Activated naive CD4-positive, alpha-beta T cell treated with anti-CD3 and anti-CD28 coated beads for 36 hours (primary cell): ENCODE measurements at places on chromosomes 16 and 17. TPM values are rescaled to one million over a fixed set of nuclear protein-coding genes. Genes with fewer than 3 reads are reported as not detected.

The TBC1D24 gene
- total RNA-seq, result 8.6 TPM

The TPSG1 gene
- not detected for total RNA-seq

The CA4 gene
- not detected for total RNA-seq

The CSH2 gene
- total RNA-seq, result not detected

The PRSS27 gene
- total RNA-seq, result 1.7 TPM

The ZP2 gene
- not detected for total RNA-seq

The GRAP gene
- 8.1 TPM for total RNA-seq

The MT1G gene
- 22.4 TPM for total RNA-seq

DNA sequence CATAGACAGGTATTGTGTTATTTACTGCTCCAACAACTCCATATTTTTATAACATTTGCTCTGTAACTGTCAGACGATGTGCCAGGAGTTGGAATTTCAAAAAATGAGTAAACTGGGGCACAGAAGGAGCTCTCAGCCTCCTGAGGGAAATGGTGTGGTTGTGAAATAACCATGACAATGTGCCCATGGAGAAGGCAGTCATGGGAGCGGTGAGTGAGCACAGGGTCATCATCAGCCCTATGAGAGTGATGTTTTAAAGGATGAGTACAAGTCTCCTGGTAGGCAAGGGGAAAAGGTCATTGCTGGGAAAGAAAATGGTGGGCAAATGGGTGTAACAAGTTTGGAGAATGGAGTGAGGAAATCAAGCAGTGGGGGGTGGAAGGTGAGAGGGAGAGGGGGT is 115.0 kb upstream of the SEC14L1 start:
- no peak for DNase-seq

DNA sequence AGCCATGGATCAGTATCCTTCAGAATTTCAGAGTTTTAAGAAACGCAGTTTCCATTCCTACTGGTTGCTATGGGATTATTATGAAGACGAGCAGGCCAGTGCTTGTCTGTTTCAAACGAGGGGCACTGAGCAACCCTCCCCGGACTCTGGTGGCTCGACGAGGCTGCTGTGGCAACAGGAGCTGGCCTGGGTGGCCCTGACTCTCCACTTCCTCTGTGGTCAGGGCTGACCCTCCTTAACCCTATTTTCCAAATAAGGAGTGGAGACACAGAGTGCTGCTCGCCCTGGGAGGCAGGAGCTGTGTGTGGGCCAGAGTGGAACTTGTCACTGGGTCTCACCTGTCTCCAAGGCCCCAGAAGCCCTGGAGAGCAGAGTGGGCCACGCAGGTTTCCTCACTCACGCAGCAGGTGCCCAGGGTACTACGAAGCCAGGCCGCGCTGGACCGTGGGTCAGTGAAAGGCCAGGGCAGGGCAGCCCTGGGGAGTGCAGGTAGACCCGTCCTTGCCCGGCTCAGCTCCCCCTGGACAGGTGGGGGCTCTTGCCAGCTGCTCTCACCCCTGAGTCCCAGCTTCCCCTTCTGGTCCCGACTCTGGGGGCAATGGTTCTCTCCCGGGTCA is 3.3 kb downstream of the GALNS start:
- DNase-seq, result no peak

DNA sequence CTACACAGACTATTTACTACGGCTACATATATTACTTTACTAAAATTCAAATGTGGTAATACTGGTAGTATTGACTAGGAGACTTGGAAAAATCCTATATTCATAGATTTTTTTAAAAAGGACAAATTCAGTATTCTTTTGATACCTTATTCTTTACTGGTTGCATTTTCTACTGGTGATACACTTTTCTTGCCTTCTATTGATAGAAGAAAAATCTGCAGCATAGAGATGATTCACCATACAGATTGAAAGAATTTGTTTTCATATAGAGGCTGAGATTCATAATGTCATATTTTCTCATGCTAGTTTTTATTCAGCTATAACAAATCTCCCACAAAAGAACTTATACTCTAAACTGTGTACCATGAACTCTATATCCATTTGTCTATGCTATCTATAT is 195.4 kb upstream of the C17orf78 start:
- no peak for DNase-seq

DNA sequence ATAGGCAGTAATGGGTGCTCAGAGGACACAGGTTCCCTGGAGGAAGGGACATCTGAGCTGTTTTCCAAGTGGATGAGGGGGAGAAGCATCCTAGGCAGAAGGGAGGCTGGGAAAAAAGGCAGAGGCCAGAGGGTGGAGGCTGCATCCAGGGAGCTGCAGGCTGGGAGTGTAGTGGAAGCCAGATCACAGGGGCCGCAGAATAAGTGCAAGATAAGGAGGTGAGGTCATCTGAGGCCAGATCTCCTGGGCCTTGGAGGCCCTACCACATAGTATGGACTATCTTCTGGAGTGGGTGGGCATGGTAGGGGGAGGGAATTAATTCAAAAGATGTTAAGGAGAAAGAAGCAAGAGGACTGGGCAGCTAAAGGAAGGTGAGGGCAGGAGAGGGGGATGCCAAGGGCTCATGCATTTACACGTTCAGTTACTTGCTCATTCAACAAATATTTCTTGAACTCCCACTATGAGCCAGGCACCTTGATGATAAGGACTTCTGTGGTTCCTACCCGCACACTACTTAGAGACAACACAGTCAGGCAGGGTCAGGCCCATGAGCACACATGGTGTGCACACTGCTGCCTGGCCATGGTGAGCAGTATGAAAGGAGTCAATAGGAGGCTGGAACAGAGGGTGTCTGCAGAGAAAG is 2.4 kb upstream of the RIPOR1 start:
- no peak for DNase-seq

DNA sequence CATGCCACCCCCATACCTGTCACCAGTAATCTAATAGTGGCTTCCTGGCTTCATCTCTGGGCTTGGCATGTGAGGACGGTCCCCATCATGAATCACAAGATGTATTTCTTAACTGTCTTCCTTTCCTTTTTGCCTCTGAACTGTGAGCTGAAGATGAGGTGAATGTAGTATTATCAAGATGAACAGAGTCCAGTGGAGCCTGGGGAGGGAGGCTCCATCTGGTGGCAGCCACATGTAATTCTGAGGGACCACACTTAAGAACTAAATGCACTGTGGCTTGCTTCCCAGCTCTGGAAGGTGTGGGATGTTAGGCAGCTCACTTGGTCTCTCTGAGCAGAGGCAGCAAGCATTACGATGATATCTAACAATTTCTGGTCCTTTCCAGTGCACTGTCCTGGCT is 354.9 kb upstream of the ASIC2 start:
- no peak for DNase-seq

DNA sequence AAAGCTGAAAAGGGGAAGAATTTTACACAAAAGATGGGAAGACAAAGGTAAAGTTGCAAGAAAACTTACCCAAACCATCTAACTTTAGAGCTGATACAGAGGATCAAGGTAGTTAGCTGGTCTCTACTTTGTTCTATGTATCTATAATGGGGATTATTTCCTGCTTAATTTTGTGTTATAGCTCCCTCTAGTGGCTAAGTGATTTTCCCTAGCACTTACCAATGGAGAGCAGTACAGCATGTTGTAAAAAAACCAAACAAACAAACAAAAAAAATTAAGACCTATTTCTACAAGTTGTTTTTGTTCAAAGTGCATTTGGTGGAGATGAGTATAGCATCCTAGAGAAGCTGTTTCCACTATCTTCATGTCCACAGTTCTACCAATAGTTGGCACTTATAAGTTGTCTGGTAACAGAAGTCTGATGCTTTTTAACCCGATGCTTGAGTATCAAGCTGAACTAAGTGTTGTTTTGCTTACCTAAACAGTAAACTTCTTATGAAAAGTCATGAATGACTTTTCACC is 7.5 kb downstream of the SRSF1 start:
- no peak for DNase-seq

DNA sequence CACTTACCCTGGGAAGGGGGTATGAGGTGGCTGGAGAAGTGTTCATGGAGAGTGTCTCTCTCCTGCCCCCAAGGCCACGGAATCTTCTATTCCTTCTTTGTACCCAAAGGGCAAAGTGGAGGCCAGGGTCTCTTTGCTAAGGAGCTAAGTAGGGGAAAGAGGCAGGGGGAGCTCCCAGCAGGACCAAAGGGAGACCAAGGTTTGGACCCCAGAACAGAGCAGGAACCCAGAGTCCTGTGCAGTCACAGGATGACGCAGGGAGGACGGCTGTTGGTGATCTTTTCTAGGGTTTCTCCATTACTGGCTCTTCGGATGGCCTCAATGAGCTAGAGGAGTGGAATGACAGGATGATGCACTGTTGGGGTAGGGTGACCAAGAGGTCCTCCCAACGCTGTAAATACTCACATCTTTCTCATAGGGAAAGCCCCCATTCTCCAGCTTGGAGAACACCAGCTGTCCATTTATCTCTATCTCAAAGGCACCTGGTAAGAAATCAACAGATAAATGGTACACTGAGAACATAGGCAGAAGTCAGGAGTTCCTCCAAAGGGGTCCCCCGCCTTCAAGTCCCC is 966 bp downstream of the MIEN1 start:
- DNase-seq, result no peak

DNA sequence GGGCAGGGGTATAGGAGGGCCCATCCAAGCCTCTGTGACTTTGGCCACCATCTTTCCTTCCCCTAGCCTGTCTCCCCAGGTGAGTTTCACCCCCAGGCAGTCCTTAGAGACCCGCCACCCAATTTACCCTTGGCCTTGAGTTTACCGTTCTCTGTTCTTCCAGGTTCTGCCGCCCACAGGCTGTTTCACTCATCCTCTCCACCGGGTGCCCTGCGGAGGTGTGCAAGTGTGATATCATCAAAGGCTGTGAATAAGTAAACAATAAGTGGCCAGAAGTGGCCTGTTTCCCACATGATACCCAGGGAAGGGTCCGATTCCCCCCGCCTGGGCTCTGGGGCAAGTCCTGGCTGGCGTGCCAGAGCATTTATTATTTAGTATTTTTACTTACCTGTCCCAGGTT is 15.1 kb upstream of the TLCD3B start:
- no peak for DNase-seq

DNA sequence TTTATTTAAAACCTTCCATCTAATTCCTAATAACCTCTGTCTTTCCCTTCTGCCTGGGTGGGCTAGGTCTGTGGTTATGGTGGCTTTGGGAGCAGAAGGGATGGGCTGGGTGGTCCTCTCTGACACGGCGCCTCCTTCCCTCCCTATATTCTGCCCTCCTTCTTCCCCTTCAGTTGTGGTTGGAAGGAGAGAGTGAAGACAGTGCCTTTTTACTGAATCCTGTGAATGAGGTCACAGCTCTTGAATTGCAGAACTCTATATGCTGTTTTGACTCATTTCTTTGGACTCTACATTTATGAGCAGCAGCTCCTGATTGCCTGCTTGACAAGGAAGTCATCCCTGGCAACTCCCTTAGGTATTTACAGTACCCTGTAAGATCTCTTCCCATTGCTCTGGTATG is 256.0 kb upstream of the ELAC2 start:
- DNase-seq, result no peak

DNA sequence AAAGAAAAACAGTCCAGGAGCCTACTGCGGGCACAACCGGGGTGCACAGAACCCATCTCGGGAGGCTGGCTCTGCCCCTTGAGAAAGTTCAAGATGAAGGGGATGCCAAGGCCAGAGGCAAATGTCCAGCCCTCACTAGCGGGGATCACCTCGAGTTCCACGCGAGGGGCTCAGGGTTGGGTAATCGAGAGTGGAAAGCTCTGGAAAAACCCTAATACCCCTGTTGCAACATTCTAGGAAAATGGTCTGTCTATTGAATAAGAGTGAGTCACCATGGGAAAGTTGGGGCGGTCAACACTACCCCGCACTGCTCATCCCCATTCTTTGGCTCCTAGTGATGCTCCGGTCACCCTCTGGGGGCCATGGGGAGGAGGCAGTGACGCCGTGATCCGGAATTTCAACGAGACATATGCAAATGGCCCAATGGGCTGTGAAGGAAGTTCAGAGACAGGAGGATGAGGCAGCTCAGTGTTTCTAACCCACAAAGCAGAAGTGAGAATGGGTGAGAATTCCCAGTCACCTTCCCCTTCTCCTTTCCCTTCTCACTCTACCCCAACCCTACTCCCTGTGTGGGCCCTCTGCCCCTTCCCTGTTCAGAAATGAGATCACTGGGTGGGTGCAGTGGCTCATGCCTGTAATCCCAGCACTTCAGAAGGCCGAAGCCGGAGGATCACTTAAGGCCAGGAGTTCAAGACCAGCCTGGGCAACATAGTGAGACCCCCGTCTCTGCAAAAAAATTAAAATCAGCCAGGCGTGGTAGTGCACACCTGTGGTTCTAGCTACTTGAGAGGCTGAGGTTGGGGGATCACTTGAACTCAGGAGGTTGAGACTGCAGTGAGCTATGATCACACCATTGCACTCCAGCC is 22.4 kb downstream of the SOCS3 start:
- no peak for DNase-seq

DNA sequence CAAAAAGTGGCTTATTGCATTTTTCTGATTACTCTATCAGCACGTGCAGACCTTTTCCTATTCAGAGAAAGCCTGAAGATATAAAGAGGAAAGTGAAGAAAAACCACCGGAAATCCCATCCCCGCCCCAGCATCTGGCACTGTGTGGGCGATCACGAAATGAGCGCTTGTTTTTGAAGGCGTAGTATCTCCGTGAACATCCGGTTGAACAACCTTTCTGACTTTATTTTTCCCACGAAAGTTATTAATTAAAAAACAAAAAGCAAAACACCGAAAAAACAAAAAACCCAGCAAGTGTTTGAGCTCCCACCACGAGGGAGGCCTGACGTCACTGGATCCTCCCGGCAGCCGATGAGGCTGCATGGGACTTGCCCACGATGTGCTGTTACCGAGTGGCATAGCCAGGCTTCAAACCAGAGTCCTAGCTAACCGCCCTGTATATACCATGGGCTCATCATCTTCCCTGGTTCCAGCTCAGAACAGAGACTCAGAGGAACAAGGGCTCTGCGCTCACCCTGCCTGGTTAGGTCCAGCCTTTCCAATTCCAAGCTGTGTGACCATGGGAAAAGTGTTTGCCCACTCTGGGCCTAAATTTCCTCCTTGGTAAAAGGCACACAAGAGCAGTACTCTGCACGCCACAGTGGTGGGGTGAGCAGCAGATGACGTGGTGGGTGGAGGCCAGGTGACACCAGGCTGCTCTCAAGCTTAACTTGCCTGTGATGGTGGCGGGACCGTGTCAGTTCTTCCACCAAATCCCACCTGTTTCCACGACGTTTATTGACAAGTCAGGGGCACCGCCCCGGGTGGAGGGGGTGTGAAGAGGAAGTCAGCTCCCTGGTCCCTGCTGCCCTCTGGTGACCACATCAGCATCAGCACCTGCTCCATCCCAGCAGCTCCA is 34.3 kb upstream of the IL21R start:
- DNase-seq, result peak; percentile 97

DNA sequence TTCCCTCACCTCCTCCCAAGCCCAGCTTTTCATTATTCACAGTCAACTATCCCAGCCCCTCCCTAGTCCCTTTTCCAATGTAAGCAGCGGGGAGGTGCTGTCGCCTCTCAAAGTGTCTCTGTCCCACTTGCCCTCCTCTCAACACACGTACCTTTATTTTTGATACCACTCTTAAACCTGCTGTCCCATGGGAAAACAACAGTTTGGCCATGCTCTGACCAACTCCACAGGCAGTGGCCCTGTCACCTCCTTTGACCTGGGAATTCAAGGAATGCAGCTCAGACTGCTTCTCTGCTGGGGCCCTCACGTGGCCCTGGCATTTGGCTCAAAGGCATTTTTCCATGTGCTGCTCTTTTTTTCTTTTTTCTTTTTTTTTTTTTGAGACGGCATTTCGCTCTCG is 4.2 kb downstream of the LYRM9 start:
- DNase-seq, result no peak
